ENCODE measurements at places on chromosomes 3 and 15.

GRCh38 chr15:65087873-65088642 lies 11.5 kb downstream of the KBTBD13 start:
- DNase-seq = no peak

DNA sequence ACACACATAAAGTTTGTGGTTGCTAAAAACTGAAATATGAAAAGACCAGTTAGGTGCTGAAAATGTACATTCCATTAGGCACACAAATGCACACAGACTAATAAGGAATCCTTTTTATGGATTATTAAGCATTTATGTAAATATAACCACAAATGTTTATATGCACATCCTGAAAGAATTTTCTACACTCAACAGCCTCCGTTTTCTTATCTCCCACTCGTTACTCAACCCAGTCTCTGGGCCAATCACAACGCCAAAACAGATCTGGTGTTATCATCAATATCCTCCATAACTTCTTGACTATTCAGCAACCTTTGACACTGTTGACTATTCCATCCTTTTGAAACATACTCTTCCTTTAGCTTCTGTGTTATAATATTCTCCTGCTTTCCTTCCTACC lies 136.4 kb downstream of the ATP8B4 start:
- no peak for DNase-seq

DNA sequence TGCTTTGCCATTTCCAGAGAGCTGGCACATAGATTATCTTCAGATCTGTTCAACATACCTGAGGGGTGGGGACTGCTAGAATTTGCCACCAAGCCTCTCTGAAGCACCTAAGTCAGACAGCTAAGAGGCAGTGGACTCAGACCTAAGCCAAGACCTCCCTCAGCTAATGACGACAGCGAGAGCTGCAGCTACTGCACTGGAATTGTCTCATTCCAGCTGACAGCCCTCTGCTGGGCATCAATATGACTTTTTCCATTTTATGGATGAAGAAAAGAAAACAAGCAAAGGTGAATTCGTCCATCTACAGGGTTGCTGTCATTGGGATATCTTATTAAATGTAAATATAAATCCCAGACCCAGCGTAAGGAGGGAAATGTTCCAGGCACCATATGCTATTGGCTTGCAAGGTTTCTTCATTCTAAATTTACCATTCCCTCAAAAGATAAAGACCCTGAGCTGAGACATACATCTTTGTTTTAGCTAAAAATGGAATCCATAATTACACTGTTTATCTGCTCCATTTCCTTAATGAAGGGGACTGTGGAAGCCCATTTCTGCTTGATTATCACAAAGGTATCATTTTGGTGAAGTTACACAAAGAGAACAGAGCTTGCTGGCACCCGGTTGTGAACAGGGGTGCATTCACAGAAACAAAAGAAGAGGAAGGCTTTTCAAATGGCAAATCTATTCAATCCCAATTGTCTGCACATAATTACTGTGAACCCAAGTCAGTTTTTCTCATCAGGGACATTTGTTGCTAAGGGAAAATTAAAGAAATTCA lies 85.5 kb upstream of the LRTM1 start:
- DNase-seq = no peak

DNA sequence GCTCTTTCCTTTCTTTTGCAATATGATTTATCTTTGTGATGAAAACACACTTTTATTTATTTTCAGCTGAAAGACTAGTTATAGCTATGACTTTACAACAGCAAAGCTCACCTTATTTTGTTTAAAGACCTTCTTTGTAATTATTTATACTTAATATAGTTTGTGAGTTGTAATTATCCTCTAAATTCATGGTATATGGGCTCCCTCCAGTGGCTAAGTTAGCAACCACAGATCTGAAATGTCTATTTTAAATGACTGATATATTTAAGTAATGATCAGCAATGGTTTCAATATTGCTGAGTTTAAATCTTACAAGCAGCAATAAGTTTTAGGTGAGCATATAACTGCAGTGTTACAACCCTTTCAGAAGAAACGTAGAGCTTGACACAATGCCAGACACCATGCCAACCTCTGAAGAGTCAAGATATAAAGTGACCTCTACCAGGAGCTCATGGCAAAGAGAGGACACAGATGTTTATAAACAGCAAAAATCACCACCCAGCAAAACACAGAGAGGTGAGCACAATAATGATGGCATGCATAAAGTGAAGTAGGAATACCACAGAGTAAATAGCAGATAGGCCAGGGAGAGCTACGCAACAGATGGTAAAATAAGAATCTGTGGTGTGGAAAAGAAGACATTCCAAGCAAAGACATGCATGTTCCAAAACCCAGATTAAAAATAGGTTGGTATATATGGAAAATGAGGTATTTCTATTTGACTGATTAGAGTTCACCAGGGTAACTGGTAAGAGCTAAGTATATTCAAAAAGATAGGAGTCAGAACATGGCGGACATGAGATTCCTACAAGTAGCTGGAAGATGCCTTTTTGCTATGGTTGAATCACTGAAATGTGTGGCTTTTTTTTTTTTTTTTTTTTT lies 143.7 kb upstream of the ZNF385D start:
- no peak for DNase-seq

- no peak for DNase-seq
Observed at GRCh38 chr15:56251315-56252095, 7.8 kb upstream of the RFX7 start.

DNA sequence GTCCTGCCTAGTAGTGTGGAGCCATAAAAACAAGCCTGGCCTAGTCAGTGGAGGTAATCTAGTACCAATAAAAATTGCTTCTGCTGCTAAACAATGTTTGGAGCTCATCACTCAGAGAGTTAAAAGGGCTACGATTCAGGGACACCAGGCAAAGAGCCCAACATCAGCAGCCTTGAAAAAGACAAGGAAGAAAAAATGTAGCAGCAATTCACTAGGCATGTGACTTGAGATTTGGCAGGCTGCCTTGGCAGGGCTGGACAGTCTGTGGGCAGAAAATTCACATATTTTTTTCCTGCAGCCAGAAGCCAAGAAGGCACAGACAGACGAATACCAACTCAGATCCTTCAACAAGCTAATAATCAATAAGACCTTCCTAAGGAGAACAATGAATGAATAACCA lies 47.2 kb downstream of the IGSF11 start:
- DNase-seq = no peak

DNA sequence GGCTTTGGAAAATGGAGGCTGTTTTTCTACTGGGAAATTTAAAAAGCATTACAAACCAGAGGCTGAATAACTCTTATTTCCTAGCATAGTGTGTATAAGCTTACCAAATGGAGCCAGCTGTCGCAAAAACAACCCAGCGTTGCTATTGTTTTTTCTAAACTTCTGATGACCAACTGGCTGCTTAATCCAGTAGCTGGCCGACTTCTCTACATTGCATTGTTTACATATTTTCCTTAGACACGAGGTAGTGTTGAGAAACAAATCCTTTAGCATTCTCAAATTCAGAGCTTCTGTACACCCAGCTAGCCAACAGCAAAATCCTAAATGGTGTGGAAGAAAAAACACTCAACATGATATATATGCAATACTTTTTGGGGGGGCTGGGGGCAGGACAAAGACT lies 161.0 kb upstream of the ADAMTS9 start:
- DNase-seq = no peak

- no peak for DNase-seq
Observed at GRCh38 chr15:79965846-79966630, 5.0 kb downstream of the BCL2A1 start.

- no peak for DNase-seq
Observed at GRCh38 chr3:147422601-147423536, 13.7 kb downstream of the ZIC1 start.

DNA sequence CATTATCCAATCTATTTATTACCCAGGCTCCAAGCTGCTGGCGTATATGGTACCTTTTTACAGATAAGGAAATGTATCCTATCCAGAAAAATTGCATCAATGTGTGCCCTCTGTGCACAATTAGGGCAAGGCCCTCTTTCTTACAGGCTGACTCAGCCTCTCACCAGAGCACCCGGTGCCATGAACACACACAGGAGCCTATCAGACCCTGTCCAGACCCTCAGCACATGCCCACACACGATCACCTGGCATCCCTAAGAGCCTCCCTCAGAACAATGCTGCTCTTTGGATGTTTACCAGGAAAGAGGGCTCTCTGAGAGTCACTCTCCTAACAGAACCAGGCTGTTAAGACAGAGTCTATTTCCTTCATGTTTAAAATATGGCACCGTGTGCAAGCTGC lies 460.0 kb upstream of the TBL1XR1 start:
- DNase-seq = no peak

- no peak for DNase-seq
Observed at GRCh38 chr3:14744556-14744955, 69.6 kb downstream of the C3orf20 start.

DNA sequence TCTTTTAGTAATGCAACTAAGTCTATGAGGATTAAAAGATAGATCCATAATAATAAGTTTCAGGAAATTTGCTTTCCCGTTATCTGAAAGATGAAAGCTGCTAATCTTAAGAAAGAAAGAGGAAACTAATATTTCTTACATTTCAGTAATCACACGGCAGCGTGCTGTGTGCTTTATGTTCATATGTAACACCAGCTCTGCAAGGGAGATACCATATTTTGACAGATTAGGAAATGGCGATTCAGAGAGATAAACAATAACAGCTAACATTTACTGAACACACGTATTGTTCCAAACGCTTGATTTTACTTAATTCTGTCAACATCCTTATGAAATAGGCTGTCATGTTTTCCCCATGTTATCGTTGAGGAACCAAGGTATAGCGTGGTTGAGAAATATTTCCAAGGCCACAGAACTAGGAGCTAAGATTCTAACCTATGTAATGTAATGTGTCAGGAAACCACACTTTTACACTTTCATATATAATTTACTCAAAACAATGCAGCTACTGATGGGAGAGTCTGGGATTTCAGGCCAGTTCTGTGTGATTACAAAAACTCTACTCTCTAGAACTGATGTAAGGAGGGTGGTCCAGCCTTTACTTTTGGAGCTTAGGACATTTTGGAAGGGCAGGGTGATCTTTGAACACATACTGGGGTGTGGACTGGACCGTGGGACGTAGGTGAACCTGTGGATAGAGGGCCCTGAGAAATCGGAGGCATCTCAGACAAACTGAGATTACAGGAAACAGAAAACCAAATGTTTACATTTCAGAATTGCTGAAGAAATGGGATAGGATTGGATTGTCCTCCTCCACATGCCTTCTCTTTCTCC lies 100.6 kb downstream of the IL1RAP start:
- no peak for DNase-seq

DNA sequence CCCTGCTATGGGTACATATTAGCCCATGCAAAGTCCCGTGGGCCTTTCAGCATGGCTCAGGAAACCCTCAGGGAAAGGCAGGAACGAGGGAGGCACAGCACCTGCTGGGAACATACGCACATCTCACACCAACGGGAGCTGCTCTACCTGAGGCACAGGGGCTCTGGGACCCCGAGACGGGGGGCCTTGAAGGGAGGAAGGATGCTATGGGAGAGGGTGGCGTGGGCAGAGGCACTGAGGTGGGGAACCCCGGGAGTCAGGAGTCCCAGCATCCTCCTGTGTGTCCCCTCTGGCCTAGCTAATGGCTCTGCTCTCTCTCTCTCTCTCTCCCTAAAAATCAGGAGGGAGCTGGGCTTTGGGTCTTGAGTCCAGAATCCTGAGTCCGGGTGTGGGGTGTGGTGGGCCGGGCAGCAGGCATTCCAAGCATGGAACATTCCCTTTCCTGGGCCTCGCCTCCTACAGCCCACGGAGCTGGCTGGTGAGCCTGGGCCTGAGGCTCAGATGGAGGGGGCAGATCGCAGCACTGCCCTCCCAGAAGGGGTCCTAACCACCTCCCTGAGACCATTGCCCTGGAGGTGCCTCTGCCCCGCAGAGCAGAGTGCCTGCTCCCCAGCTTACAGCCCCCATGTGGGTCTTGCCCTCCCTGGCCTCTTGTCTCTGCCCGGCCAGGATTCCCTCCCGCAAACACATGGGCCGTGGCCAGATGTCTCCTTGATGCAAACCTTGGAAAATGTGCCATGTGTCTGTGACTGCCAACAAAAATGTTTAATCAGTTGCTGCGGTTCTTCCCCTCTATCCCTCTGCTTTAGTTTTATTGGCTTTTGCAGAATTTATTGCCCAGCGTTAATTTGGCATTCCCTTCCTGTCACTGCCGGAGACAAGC lies 101.6 kb downstream of the TMEM266 start:
- no peak for DNase-seq

- DNase-seq = no peak
Observed at GRCh38 chr3:33975463-33975862, 177.0 kb downstream of the PDCD6IP start.

DNA sequence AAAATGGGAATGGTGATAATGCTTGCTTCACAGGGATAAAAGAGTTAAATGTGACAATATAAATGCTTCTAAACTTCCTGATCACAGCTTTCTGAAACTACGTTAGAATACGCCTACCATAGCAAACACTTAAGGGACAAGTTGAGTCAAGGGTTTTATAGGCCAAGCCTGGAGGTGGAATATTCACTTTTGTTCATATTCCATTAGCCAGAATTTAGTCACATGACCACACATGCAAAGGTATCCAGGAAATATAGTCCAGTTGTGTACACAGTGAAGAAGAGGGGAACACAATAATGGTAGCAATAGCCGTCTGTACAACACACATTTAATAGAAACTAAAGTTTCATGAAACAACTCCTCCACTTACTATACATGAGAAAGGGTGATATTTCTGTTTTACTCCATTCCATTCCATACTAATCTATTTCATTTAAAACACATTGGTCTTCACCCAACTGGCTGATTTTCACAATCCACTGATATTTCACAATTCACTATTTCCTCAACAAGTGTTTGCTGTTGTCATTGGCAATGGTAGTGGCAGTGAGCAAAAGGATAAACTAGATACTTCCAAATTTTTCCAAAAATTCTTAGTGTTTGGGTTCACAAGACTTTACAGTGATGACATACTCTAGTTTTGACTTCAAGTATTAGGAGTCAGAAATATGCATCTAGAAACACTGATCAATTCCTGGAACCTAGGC lies 270.9 kb downstream of the ERC2 start:
- no peak for DNase-seq

DNA sequence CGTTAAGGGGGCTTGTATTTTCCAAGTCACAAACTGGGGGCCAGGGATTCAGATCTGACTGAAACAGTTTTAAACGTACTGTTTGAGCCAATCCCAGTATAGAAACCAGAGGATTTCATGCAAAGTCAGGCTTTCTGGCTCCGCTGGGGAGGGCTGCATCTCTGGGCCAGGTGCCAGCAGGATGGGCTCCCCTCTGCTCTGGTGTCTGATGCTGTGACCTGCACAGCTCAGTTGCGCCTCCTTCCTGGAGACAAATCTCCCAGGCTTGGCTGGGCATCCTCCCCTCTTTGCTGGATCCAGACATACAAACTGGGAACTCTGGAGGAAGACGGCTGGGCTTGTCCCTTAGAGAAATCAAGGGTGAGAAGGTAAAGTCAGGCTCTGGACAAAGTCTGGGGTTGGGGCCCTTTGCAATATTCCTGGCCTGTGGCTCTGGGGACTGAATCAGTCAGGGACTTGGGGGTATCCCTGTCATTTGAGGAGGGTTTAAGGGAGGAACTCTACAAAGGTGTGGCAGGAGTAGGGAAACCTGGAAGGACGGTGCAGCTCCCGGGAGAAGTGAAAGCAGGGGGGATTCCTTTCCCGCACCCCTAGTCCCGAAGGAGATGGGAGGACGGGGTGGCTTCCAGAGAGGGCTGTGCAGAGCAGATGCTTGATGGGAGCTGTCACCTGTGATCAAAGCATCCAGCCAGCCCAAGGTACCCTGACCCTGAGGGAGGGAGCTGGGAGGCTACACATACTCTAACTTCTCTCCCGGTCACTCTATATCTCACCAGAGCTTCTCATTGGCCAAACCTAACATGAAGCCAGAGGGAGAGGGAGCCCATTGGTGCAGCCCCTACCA lies 114.8 kb upstream of the ATP2B2 start:
- no peak for DNase-seq

GRCh38 chr15:79970624-79971434 lies at the start of gene BCL2A1:
TSS of gene BCL2A1 (minus strand) at chr15:79971196. CDS start at chr15:79971119, 77 bp downstream.
- peak; percentile 52 for DNase-seq

Data from activated T-cell treated with anti-CD3 and anti-CD28 coated beads for 4 hours (primary cell).